HTR-8/SVneo (cell line): ENCODE measurements at places on chromosomes 11 and 22.

DNA sequence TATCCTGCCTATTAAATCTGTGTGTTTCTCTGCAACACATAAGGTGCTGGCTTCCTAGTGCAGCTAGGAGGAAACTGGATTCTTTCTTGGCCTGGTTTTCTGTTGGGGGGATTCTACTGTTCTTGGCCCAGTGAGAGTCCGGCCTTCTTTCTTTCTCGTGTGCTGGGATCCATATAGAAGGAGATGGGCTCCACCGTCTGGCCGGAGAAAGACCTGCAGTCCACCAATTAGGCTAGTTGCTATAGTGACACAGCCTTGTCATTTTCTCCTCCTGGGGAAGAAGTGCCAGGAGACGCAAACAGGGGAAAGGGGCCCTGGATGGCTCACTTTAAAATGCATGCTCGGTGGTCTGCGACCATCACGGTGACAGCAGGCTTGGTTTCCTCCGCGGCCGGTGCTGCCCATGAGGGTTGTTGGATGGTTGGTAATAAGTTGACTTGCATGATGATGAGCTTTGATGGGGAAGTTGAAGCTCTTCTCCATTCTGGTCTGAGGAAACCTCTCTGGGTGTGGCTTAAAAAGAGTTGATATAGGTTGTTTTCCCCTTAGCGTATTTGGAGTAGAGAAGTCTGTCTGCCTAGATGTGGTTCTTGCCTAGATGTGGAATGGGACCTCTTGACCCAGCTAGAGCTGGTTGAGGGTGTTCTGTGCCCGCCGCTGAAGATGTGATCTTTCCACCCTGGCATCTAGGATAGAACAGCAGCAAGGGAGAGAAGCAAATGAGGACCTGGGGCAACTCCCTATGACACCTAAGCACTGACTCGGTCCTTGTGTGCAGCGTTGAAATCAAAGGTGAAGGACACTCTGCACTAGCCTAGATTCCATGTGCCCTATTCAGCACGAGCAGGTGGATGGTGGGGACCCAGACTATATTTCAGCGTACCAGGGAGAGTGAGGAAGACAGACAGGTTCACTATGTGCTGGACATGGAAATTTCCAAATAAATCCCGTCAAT lies 1335.0 kb downstream of the BRD1 start:
- peak; percentile 41 for DNase-seq

GRCh38 chr22:50507421-50507990 lies at the start of gene LMF2:
Gene LMF2, minus strand, starts transcription at chr22:50507702. Its CDS starts 27 bp downstream, at chr22:50507675.
- peak; percentile 73 for DNase-seq

GRCh38 chr11:119671051-119671450 lies 57.9 kb downstream of the NECTIN1 start:
- DNase-seq = no peak

DNA sequence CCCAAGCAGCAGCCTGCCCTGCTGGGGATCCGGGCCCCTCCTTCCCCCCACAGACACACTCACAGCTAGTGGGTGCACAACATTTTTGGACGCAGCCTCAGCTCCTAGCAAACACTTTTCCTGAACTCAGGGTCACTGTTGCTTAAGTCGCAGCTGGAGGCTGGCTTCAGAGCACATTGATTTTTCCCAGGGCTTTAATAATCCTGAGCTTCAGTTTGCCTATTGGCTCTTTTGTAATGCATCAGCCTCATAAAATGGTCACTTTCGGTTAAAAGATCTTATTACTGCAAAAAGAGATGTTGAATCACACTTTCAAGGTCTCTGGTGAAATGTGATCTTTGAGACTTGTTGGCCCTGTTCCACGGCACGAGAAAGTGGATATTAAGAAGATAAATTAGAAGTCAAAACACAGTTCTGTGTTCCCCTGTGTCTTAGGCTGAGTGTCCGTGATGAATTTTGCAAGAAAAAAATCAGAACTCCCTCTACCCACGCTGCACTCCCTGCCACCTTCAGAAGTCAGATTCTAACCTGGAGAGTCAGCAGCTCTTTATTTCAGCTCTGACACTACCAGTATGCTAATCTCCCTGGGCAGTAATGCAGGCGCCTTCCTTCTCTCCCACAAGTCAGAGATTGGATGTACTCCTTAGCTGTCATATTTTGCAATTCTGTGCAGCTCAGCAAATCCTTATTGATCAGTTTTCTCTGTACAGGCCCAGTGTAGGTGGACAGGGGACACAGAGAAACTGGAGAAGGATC lies 158.2 kb upstream of the E2F8 start:
- DNase-seq = peak; percentile 23

DNA sequence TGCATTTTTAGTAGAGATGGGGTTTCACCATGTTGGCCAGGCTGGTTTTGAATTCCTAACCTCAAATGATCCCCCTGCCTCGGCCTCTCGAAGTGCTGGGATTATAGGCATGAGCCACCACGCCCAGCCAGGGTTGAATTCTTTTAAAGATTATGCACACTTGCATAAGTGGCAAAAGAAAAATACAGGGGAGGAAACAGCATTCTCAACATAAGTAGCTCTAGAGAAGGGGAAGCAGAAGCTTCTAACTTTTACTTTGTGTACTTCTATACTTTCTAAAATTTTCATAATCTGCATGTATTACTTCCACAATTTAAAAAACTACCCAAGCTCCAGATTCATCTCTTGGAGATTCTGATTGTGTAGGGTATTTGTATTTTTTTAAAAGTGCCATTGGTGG lies 108.0 kb downstream of the SLC1A2 start:
- no peak for DNase-seq

DNA sequence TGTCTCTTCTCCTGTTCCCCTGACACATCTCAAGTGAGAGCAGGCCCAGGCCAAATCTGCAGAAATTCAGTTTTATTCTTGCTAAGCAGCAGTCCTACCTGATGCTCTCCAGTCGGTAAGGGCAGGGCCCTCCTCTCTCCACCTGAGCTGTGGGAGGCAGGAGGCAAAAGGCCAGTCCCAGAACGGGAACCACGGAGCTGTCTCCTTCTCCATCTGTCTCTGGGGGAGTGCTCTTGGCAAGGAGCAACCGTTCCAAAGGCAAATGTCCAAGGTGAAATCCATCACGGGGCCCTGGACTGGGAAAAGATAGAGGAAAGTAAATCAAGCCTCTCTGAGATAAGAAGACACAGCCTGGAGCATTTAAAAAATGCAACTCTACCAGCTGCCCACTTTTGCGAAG lies 65.2 kb upstream of the CDON start:
- no peak for DNase-seq
